ENCODE measurements at places on chromosomes 6 and 20.

DNA sequence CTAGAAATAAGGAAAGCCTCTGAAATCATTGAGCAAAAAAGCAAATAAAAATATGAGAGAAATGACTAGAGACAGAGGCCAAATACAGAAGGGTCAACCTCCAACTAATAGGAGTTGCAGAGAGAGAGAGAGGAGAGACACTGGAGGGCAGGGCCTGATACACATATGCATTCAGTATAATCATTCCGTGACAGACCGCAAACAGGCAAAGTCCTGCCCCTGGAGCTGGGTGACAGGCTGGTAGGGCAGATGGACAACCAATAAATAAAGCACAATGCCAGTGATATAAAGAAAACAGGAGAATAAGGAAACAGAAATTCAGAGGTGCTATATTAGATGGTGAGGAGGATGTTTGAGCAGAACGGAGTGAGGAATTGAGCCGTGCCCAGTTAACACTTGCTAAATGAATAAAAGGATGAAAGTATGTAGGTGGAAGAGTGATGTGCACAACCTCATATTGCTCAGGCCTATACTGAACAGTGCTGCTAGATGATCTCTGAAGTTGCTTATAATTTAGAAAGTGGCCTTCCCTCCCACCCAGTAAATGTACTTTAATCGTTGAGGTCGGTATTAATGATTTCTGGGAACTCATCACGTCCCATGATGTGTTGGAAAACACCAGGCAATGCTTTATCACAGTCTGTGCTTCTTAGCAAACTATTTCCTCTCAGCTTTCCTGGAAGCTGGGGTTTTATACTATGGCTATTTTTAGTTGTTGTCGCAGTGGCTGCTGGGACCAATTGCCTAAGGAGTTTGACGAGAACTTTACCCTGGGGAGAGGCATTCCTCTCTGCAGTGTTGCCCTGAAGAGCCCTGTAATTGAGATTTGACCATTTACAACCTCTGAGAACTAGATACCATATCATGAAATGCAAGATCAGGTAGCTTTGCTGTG lies 37.6 kb upstream of the CLIC5 start:
- no peak for DNase-seq

DNA sequence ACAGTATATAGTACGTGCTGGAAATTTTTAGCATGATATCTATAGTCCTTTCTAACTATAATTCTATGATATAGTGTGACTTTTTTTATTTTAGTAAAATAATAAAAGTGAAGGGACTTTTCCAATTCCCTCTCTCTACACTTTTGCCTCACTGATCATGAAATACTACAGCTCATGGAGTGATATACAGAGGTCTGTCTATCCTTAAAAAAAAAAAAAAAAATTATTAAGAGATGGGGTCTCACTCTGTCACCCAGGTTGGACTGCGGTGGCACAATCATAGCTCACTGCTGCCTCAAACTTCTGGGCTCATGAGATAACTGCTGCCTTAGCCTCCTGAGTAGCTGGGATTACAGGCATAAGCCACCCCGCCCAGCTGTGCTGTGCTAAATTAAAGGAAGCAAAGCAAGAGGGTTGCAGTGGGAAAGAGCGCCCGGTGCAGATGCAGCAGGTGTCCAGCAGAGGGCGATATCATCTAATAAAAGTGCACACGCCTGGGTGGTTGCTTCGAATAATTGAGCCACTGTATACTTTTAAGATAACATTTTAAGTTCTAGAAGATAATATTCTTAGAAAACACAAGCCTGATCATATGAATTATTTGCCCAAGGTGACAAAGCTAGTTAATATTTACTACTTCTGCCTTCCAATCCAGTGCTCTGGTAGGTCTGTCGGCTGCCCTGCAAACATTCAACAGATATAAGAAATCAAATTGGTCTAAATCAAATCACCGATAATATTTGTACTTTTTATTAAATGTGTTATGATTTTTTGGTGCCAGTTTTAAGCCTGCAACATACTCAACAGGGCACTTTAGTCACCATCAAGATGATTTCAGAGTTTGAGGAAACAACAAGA lies 94.9 kb upstream of the NT5E start:
- DNase-seq = peak; percentile 61

GRCh38 chr20:33679758-33680485 lies 5.7 kb upstream of the NECAB3 start:
- DNase-seq = peak; percentile 96

- no peak for DNase-seq
Measured at GRCh38 chr6:25793970-25794369, 37.9 kb downstream of the SLC17A1 start.

- DNase-seq = peak; percentile 19
Measured at GRCh38 chr6:63066055-63066704, 145.1 kb upstream of the FKBP1C start.

DNA sequence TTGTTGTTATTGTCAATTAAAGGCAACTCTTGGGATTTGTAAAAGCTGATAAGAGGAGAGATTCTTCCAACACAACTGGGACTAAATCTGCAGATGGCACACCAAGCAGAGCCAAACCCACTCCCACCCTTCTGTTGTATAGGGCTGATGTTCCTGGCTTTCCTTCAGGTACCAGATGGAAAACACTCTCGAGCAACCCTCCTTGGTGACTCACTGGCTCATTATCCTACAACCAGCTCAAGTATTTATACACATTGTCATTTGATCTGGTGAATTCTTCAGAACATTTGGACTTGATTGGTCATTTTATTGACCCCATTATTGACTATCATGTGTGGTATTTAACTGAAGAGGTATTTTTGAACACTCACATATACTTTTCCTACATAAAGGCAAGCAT lies 190.3 kb upstream of the PCSK2 start:
- DNase-seq = no peak
